Caki2 (cell line): ENCODE measurements at places on chromosomes 12 and 14.
A peak's percentile ranks its signal among the peaks of the same experiment; 100 is the strongest.

DNA sequence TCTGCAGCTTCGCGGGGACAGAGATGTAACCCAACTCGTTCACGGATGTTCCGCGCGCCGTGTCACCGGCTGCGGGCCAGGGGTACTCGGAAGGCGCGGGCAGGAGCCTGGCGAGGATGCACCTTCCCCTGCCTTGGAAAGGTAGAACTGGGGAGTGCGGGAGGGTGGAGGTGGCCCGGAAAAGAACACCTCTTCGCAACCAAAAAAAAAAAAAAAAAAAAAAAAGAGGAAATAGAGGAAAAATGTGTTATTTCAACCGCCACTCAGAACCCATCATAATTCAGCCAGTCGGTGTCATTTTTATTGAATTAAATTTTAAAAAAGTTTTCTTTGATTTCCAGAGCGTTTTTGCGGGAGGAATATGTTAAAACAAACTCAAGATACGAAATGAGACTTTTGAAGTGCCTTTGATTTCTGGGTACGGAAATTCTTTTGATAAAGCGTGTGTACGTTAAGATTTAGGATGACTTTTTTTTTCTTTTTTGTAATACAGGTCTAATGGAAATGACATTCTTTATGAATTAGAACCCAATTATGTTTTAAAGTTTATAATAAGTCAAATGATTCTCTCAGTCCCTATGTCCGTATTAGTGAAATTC is 8.9 kb downstream of the CDKN1B start:
- no peak for DNase-seq

DNA sequence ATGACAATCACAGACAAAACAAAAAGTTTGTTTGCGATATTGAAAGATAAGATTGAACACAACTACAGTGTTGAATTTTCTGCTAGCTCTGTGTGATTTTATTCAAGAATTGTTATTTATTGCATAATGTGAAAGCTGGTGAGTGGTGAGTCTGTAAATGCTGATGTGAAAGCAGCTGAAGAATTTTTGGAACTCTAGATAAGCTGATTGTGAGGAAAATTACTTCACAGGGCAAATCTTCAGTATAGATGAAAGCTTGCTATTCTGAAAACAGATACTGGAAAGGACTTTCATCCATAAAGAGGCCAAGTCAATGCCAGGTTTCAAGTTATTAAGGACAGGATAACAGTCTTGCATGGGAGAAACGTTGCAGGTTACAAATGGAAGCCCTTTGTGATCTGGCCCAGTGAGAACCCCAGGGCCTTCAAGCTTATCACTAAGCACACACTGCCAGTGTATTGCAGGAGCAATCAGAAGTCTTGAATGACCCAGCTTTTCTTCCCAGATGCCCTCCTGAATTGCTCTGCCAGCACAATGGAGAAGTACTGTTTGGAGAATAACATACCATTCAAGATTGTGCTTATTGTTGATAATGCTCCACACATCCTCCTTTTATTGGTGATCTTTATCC is 153.7 kb downstream of the PCNX1 start:
- no peak for DNase-seq

GRCh38 chr12:4169959-4170358 is 103.6 kb upstream of the CCND2 start:
- DNase-seq = no peak

- no peak for DNase-seq
These were observed 6.5 kb downstream of the AMDHD1 start for GRCh38 chr12:95949477-95950206.

GRCh38 chr12:88816201-88816600 is 235.9 kb upstream of the KITLG start:
- DNase-seq = no peak

DNA sequence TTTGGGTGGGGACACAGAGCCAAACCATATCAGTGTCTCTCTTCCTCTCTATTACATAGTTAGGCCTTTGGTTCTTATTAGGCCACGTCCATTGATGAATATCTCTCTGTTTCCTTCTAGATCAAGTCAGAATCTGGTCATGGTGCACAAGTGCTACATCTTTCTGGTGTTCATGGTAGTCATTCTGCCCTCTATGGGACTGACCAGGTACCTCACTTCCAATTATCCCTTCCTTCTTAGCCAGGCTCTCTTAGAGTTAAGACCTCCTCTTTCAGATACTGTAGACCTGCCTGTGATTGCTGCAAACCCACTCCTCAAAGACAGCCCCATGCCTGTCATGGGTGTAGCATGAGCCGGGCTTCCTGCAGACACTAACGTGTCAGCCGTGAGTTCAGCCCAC is 25.2 kb downstream of the NGB start:
- no peak for DNase-seq

DNA sequence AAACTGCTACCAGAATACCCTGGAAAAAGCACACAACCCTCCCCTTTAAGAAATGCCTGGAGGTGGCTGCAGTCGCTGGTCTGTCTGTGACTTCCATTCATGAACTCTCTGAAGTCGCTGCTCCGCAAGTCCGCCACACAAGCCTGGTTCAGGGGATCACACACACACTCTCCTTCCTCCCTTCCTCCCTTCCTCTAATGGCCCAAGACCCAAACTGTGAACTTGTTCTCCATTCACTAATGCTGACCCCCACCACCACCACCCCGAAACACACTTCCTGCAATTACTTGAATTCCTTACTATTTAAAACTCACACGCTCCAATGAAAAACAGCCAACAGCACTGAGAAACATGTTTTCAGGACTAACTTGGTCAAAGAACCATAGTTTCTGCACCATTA is 1.0 kb upstream of the LMO3 start:
- DNase-seq = no peak

DNA sequence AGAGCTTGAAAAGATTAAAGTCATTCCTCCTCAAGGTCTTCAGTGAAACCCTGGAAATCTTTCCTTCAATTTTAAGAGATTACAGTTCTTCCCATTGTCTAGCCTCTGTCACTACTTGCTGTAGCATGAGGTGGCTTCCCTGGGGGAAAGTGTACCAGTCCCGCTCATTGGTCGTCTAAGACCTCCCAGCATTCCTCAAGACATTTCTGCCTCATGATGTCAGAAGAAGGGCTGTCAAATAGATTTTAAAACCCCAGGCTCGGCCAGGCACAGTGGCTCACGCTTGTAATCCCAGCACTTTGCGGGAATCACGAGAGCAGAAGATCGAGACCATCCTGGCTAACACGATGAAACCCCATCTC is 46.7 kb downstream of the SMUG1 start:
- no peak for DNase-seq

DNA sequence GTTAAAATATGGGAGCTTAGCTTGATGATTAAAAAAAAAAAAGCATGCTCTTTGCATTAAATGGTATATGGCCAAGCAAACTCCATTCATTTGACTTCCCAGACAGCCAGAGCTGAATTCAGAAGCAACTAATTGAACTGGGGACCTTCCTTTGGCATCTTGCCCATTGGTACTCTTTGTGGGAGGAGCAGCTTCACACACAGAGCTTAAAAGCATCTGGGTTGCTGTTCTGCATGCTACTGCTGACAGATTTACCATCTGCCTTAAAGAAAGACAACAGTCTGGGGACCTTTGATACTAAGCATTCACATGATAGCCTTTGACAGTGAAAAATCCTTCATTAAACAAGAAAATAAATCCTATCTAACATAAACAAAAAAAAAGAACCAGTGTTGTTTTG is 977.9 kb downstream of the TMTC2 start:
- no peak for DNase-seq

DNA sequence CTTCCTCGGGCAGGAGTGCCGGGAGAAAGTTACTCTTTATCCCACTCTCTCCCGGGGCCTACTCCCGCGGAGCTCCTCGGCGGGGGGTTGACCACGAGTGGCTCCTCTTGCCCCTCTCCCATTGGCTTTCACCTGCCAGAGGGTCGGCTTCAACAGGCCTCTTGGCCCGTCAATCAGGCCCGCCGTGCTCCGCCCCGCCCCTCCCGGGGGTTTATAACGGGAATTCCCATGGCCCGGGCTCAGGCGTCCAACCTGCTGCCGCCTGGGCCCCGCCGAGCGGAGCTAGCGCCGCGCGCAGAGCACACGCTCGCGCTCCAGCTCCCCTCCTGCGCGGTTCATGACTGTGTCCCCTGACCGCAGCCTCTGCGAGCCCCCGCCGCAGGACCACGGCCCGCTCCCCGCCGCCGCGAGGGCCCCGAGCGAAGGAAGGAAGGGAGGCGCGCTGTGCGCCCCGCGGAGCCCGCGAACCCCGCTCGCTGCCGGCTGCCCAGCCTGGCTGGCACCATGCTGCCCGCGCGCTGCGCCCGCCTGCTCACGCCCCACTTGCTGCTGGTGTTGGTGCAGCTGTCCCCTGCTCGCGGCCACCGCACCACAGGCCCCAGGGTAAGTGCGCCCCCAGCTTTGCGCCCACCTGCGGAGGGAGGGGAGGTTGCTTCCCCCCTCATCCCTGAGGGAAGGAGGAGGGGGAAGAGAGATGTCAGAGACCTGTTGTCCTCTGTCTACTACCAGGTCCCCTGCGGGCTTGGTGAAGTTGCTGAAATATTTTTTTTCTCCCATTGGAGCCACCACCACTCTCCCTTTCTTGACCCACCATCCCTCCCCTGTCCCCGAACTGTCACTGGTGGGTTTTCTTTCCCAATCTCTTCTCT is at the start of gene SMOC1:
TSS of gene SMOC1 (plus strand) at position 242 of the 869 bp plus-strand sequence. CDS start at position 505, 263 bp downstream.
- peak; percentile 67 for DNase-seq

GRCh38 chr14:103393070-103393469 is 7.9 kb downstream of the MARK3 start:
- DNase-seq = no peak

DNA sequence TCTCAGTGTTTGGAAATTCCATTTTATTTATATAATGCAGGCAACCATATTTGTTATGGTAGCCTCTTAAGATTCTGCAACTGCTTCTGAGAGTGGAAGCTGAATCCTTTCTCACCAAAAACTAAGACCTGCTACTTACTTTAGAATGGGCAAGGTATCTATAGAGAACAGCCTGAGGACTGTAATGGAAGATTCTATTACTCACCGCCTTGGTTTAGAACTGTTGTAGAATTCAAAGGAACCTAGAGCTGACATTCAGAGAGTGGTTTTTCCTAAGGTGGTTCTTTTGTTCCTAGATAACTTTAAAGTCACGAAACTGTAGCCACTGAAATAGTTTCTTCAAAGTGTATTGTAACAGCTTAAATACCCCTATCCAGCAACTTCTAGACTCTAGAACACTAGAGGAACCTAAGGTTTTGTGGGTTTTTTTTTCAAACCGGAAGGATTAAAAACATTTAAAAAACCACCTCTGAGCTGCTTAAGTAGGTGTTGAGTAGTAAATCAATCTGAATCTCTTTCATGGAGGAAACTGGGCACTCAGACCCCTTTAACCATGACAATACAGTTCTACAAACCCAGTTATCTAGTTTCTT is 4.2 kb downstream of the TDP1 start:
- no peak for DNase-seq

- DNase-seq = peak; percentile 70
These were observed 11.2 kb downstream of the BCL2L14 start for GRCh38 chr12:12081836-12082497.

- DNase-seq = no peak
These were observed 15.1 kb downstream of the CPNE8 start for GRCh38 chr12:38890102-38890855.

DNA sequence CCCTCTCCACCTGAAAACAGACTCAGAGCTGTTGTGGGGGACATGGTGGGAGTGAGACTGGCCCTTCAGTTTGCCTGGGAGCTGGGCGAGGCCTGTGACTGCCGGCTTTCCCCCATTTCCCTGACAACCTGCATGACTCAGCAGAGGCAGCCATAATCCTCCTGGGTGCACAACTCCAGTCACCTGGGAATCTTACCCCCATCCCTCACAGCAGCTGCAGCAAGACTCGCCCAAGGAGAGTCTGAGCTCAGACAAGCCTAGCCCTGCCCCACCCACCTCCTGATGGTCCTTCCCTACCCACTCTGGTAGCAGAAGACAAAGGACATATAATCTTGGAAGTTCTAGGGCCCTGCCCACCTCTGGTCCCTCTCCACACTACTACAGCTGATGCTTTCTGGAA is 207.3 kb upstream of the ARID2 start:
- DNase-seq = no peak

DNA sequence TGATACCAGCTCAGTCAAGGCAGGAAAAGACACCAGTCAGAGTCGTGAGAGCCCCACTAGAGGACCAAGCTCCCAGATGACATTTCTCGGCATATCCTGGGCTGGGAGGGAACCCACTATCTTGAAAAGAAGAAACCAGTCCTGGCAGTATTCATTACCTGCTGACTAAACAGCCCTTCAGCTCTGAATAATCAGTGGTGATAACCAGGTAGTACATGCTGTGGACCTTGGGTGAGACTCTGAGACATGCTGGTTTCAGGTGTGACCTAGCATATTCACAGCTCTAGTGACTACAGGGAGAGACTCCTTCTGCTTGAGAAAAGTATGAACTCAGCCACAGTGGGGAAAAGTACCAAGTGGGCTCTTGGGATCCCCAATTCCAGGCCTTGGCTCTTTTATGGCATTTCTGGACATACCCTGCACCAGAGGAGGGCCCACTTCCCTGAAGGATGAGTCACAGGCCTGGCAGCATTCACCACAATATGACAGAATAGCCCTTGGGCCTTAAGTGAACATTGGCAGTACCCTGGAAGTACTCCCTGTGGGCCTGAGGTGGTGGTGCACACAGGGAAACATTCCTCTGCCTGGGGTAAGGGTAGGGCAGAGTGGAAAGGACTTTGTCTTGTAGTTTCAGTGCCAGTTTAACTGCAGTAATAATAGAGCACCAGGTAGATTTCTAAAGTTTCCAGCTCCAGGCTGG is 82.6 kb upstream of the SLC38A4 start:
- no peak for DNase-seq

- no peak for DNase-seq
These were observed 23.2 kb downstream of the CCDC88C start for GRCh38 chr14:91394105-91395081.

DNA sequence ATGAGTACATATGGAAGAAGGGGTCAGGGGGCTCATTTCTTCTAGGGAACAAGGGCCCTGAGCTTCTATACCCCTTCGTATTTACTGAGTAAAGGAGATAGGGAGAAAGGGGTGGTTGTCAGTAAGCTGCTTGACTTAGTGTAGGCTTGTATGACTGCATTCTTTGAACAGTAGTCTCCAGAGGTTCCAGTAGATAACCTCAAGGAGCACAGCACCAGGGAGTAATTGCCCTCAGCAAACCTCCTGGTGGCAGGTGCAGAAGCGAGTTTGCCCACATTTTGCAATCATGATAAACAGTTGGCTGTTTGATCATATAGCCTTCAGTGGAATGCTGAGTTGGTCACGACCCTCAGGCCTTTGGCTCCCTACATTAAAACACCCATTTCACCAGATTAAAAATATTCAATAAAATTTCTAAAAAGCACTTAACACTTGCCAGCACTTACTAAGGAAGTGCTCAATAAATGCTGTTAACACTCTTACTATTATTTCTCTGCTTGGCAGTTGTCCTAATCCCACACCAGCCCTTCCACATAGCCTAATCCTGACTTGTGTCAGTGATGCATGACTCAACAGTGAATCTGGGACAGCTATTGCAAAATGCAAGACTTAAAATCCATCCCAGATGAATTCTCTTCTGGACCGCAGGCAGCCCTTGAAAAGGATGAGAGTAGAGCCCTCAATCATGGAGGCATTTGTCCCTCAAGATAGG is 3.7 kb upstream of the DHRS4L2 start:
- no peak for DNase-seq
